AG08396 (cell line): ENCODE measurements at places on chromosomes 16 and 17.
A peak's percentile ranks its signal among the peaks of the same experiment; 100 is the strongest.

GRCh38 chr16:84774810-84775209, 45.0 kb upstream of the CRISPLD2 start:
- peak; percentile 71 for DNase-seq

- no peak for DNase-seq
Measured at GRCh38 chr17:71667661-71668060, 453.2 kb upstream of the SOX9 start.

GRCh38 chr17:38322156-38322779, 21.5 kb downstream of the GPR179 start:
- peak; percentile 76 for DNase-seq

- DNase-seq = peak; percentile 85
Measured at GRCh38 chr16:77780378-77780837, 8.0 kb upstream of the VAT1L start.

DNA sequence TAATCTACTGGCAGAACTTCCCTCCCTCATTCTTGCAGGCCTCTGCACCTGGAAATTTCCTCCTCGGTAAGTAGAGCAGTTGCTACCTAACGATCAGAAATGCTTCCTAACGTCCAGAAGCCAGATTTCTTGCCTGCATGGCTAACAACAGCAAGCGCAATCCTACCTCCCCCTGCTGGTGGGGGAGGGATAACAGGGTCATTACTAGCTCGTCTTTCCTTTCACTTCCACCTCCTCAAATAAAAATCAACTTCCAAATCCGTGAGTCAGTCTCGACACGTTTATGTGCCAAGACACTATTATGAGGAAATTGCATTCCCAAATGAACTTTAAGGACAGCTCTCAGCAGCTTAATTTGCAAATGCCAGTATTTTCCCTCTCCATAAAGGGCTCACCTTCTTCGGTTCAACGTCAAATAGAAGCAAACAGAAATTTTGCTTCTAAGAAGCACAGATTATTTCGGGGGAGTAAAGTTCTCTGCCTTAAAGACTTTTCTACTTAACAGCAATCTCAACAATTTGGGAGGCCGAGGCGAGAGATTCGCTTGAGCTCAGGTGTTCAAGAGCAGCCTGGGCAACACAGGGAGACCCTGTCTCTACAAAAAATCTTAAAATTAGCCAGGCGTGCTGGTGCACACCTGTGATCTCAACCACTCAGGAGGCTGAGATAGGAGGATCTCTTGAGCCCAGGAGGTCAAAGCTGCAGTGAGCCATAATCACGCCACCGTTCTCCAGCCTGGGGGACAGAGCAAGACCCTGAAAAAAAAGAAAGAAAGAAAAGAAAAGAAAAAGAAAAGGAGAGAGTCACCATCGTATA, 188.6 kb upstream of the PSMD7 start:
- DNase-seq = no peak

- no peak for DNase-seq
Measured at GRCh38 chr16:80417706-80418271, 123.0 kb upstream of the DYNLRB2 start.

GRCh38 chr17:53655591-53655990, 167.1 kb upstream of the KIF2B start:
- peak; percentile 3 for DNase-seq

DNA sequence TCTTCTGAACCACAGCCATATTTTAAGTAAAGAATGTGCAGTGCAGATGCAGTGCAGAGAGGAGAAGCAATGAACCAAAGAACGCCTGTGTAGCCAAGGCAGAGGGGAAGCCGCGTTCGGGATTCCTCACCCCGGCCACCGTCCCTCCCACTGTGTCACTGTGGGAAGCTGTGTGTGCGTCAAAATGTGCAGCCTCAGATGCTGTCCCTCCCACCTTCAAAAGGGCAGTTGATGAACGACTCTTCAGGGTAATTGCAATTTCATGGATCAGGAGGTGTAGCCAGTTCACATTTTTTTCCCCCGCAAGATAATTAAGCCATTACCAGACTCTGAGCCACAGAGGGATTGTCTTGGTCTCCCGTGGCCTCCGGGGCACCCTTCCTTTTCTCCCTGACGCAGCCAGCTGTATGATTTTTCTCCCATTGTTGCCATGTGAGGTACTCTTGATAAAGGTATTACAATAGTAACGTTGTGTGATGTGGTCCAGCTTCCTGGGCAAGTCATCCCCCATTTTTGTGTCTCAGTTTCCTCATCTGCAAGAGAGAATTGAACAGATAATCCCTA, 190.0 kb downstream of the FOXL1 start:
- no peak for DNase-seq

- DNase-seq = no peak
Measured at GRCh38 chr16:77951788-77952187, 70.6 kb upstream of the CLEC3A start.

DNA sequence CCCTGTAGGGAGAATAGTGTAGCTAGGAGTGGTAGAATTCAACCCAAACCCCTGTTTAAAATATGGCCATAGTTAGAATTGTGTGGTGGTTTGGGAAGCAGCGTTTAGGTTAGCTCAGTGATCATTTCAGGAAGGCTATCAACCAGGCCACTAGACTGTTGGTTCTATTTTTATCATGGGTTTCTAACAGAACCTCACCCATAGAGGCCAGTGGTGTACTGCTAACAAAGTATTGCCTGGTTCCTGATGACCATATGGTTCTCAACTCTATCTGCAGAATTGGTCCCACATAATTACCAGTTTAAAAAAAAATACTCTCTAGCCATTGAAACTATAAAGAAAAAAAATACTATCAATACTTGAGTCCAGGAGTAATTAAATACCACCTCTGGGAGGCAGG, 70.5 kb upstream of the RASL10B start:
- no peak for DNase-seq

GRCh38 chr16:77913738-77914253, 108.6 kb upstream of the CLEC3A start:
- DNase-seq = no peak

DNA sequence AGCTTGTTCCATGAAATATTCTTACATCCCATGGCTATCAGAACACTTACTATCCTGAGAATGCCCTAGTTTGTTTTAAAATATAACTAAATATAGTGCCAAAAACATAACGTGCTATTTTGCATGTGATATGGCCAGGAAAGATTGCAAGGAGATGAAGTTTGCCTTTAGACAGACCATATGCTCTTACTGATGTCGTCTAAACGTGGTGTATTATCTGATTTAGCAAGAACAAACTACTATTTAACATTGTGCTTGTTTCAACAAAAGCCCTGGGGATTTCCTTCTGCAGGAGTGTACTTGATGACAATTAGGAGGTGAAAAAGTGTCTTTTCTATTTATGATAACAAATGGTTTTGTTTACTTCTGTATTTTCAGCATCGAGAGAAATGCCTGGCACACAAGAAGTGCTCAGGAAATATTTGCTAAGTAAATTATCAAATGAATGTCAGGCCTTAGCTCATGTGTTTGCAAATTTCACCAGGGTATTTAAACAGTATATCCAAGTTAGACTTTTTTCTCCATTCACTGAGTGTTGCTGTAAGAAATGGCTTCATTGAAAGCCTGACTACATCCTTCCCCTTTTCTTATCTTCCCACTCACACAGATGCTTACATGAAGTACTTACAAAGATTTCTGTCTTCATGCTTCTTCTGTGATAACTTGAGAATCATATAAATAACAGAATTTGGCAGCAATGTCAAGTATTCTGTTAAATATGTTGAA, 1033.6 kb downstream of the CDH8 start:
- no peak for DNase-seq

DNA sequence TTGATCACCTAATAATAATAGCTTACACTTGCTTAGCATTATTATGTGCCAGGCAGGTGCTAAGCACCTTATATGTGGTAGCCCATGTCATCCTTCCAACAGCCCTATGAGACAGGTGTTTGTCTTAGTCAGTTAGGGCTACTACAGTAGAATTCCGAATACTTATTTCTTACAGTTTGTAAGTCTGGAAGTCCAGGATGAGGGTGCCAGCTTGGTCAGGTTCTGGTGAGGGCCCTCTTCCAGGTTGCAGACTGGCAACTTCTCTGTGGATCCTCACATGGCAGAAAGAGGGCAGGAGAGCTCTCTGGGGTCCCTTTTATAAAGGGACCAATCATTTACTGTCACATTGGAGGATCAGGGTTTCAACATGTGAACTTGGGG, 19.6 kb upstream of the MYH10 start:
- no peak for DNase-seq

DNA sequence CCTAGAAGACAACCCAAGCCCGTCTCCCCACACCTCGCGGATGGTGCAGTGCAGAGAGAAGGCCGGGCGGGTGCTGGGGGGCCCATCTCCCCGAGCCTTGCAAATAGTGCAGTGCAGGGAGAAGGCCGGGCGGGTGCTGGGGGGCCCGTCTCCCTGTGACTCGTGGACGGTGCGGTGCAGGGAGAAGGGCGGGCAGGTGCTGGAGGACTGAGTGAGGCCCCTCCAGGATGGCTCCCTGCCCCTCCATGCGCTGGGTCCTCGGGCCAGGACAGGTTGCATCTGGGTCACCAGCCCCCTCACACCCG, 40.0 kb upstream of the ACSF3 start:
- no peak for DNase-seq

GRCh38 chr17:29664743-29665480, 42.2 kb upstream of the CORO6 start:
- peak; percentile 29 for DNase-seq

GRCh38 chr17:81553616-81554181, 1.5 kb upstream of the FAAP100 start:
- DNase-seq = peak; percentile 90

GRCh38 chr17:77943971-77944370, 14.5 kb upstream of the TNRC6C start:
- DNase-seq = no peak

GRCh38 chr17:2718150-2718938, 6.8 kb upstream of the CLUH start:
- no peak for DNase-seq

- no peak for DNase-seq
Measured at GRCh38 chr17:55210292-55210691, 54.5 kb upstream of the HLF start.

DNA sequence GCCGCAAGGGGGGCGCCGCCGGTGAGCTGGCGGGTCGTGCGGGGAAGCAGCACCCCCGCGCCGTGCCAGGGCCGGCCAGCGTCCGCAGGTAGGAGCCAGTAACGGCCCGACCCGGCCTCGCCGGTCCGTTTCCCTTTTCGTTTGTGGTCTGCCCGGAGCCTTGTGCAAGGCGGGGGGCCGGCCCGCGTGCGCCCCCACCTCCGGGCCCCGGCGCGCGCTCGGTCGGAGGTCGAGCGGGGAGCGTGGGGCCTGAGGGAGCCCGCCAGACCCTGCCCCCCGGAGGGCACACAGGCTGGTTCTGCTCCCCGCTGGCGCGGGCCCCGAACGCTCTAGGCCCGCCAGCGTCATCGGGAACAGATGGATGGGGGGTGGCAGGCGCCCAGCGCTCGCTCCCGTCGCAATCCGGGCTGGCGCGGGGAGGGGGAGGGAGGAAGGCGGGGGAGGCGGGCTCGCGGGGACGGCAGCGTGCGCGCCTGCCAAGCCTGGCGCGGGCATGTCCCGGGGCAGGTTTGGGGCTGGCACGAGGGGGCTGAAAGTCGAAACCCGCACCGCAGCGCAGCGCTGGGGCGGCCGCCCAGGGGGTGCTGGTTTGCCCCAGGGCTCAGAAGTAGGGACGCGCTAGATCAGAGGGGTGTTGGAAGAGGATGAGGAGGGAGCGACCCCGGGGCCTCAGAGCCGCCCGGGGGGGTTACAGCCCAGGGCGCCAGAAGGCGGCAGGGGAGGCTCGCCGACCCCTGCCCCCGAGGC, 1.5 kb upstream of the GSE1 start:
- DNase-seq = peak; percentile 94

GRCh38 chr16:666572-666971, 1.4 kb upstream of the RHOT2 start:
- no peak for DNase-seq

- DNase-seq = no peak
Measured at GRCh38 chr17:82952019-82952418, 112.2 kb upstream of the ZNF750 start.

- peak; percentile 16 for DNase-seq
Measured at GRCh38 chr17:71494062-71494855, 626.6 kb upstream of the SOX9 start.
